Stimulated activated naive CD8-positive, alpha-beta T cell treated with anti-CD3 and anti-CD28 coated beads, Interleukin-15, amount 100 ng/mL, for 72 hours (primary cell): ENCODE measurements at places on chromosomes 7 and 10.

- DNase-seq, result peak; percentile 12
These were observed 30.5 kb downstream of the JAKMIP3 start for GRCh38 chr10:132096223-132096622.

DNA sequence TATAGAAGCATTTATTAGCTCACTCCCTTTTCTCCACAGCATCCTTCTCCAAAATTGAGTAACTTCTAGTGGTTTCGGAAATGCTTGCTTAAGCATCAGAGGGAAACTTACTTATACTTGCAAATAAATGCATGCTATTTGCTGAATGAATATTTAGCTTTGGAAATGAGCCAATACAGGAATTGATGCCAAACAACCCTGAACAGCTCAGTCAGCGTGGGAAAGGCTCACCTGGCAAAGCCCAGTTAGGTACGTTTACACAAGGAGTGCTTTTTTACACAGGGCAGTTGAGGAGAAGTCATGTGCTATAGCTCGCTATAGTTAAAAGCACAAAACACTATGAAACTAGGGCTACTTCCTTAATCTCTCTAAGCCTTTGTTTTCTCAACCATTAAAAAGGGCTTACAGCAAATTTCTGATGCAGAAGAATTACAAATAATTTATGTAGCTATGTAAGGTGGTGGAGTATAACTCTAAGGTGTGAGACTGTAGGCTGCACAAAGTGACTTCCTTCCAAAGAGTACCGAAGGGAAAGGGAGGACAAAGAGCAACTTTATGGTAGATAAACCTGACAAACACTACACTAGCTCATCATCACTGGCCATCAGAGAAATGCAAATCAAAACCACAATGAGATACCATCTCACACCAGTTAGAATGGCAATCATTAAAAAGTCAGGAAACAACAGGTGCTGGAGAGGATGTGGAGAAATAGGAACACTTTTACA, 498.2 kb downstream of the PHTF2 start:
- no peak for DNase-seq

- DNase-seq, result no peak
These were observed 199.9 kb downstream of the CAMK1D start for GRCh38 chr10:12549297-12549696.

- no peak for DNase-seq
These were observed 34.1 kb upstream of the TSPAN33 start for GRCh38 chr7:129110258-129110981.

GRCh38 chr10:111506266-111507034, 429.6 kb downstream of the ADRA2A start:
- DNase-seq, result no peak

DNA sequence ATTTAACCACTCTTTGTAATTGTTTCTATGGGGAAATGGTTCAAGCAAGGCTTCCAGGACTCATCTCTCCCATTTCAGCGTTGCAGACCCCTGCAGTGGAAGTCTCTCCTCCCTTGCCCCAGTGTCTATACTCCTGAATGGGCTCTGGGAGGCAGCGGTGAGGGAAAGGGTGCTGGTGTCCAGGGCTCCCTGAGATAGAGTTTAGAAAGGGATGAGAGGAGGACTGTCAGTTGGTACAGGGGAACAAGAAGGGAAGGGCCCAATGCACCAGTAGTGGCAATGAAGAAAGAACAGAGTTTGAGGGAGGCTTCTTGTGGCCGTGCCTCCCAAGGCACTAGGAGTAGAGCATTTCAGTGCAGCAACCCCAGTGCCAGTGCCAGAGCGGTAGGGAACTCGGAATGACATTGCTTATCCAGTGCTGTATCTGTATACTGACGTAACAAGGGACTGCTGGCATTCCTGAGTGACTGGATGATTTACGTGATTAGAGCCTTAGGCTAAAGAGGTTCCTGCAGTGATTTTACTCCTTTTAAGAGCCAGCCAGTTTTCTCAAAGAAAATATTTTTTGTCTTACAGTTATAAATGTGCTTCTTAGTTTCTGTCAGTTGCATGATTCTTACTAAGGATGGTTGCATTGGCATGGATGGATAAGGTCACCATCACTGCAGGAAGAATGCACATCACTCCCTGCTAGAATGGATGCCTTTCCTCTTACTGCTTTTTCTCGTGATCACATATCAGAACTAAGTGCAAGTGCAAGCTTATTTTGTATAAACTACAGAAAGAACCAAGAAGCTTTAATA, 28.0 kb downstream of the PRPF18 start:
- DNase-seq, result no peak

GRCh38 chr10:17965649-17966235, 14.0 kb downstream of the SLC39A12 start:
- DNase-seq, result no peak

- DNase-seq, result no peak
These were observed 91.4 kb downstream of the EXOC4 start for GRCh38 chr7:133344275-133344674.

GRCh38 chr7:116200963-116201362, 9.4 kb upstream of the TES start:
- no peak for DNase-seq
